D721Med (cell line): ENCODE measurements at places on chromosomes 5 and 9.

DNA sequence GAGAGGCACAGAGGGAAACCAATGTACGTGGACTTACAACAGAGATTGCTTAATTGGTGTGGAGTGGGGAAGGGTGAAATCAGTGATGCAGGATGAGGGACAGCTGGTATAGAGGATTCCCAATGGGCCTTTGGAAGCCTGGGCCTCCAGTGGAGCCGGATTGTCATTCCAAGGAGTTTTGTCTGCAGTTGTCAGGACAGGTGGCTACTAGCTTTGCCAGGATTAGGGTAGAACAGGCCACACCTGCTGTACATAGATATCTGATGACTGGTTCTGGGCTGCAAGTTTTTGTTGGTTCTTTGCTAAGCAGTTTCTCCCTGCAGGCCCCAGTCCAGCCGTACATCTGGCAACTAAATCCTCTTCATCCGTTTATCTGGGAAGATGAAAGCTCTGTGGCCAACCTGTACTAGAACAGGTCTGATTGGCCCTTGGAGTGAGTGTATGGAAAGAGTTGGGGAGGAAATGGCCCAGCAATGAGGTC is 4.2 kb downstream of the SKP2 start:
- peak; percentile 20 for DNase-seq

- no peak for DNase-seq
These were observed 35.5 kb downstream of the OLFML2A start for GRCh38 chr9:124812441-124812876.

DNA sequence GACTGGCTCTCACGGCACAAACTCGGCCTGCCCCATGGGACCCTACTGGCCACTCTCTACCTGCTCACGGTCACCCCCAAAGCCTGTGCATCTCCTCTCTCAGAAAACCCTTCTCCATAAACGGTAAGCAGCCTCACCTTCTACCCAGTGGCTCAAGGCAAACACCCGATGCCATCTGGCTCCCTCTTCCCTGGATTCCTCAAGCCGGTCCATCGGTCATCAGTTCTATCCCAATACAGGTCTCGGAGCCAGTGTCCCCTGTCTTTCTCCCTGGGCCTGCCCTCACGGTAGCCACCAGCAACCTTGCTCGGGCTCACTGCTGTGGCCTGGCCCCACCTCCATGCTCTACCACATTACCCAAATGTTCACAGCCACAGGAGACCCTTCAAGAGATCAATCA is 134.1 kb downstream of the ROR2 start:
- no peak for DNase-seq

DNA sequence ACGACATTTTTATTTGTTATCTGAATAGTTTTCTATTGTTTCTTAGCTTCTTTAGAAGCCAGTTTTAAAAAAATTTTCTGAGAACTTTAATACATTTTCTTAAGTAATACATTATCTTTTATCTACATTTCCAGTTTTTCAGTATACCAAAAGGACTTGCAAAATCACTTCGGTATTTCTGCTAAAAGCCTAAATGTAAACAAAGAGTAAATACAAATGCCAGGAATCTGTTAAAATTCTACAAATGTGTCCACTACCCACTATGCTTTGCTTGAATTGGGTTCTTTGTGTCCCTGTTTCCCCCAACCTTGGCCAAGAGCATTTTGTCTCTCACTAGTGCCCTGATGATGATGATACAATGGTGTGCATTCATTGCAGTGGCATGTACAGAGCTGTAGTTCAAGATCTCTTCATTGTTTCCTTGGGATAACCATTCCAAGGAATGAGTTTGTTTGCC is 611.2 kb downstream of the NR2F1-AS1 start:
- no peak for DNase-seq

- no peak for DNase-seq
These were observed 368.7 kb downstream of the EFNA5 start for GRCh38 chr5:107301999-107302398.

- DNase-seq, result no peak
These were observed 84.6 kb downstream of the CEMIP2 start for GRCh38 chr9:71683598-71684235.

DNA sequence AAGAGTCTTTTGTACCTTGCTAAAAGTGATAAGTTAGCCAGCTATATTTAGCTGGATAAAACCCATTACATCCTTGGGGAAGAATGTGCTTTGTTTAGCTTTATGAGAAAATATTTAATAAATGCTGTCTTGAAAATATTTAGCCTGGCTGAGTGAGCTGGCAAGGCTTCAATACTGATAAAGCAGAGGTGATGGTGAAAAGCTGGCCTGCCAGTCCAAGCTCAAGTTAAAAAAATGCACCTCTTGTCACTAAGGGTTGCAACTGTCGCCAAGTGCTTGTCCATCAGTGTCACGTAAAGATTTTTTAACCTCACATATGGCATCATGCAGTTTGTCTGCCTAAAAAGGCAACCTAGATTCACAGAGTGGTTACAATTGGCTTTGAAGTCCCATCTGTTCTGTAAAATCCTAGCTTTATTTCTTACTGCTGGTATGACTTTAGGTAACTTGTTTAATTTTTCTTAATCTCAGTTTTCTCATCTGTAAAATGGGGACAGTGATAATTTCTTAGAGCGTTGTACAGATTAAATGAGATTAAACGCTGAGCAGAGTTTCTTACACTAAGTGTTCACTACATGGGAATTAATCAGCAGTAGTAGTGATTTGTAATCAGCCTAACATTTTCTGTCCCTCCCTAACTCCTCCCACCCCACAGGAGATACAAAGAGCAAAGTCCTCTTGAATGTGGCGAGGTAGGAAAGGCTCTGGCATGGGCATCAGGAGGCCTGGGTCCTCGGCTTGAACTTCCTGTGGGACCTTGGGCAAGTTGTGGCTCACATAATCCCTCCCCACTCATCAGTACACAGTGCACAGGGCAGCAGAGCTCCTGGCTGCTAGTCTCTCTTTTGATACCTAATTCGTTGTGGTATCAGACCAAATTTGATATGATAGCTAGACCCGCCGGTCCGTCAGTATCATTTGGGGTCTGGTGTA is 48.7 kb downstream of the PIK3R1 start:
- no peak for DNase-seq

DNA sequence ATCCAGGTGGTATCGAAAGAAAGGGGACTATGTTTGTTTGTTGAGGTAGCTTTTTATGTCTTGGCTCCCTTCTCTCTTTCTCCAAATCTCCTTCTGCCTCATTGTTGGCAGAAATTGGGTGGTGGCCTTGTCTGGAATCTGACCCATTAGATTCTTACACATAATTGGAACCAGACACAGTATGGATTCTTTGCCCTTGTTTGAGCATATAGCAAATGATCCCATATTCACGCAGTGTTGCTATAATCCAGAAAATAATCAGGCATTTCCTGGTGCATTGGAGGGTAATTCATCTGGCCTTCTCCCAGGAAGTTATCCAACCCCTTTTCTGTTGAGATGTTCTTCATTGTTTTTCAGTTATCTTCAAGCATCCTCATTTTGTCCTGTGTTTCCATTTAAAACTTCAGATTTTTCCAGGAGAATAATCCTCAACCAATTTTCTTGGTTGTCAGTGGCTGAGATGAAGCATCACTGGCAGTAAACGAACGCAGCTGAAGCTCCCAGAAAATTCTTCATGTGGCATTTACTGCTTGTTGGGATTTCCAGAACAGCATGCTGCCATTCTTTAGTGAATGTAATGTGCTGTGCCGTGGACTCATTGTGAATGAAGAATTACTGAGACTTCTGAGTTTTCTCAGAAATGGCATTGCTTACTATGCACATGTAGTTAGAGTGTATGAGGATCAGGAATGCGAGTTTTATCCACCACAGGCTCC is 70.5 kb upstream of the NTRK2 start:
- DNase-seq, result no peak

- DNase-seq, result no peak
These were observed 289.7 kb upstream of the SEMA6A start for GRCh38 chr5:116864157-116864837.

DNA sequence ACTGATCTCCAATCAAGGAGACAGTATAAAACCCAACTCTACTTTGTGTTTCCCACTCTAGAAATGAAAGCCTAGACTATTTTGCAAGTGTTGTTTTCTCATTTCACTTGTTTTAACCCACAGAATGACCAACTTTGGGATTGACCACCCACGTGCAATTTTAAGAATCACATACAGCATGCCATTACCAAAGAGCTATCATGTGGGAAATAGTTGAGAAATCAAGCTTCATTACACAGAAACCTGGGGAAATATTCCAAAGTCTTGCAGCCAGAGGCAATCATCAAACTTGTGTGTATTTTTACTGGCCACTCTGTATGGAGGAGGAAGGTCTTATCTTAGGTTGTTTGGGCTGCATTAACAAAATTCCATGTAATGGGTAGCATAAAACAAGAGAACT is 451.4 kb upstream of the DAB2 start:
- DNase-seq, result no peak

DNA sequence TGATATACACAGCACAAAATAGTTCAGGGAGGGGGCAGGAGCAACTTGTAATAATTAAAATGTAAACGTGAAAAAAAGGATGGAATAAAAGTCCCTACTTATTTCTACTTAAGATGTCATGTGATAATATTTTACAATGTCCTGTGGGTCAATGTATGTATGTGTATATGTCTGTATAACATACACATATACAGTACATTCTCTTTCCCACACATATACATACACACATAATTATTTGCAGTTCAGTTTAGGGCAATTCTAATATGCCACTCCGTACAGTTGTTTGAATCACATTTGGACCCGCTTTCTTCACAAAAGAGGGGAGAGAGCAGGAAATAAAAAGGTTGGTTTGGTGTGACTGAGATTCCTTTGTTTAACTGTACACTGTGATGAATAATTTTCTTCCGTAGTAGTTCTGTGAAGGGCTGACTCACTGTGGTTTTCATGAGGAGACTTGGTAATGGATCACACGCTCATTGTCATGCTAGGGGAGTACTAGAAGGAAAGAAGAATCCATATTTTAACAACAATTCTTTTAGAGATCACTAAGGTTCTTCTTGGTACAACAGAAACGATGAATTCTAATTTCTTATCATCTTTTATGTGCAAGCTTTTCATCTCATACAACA is 26.2 kb upstream of the ACOT12 start:
- DNase-seq, result no peak

GRCh38 chr9:127318651-127319167 is 54.1 kb downstream of the GARNL3 start:
- no peak for DNase-seq

DNA sequence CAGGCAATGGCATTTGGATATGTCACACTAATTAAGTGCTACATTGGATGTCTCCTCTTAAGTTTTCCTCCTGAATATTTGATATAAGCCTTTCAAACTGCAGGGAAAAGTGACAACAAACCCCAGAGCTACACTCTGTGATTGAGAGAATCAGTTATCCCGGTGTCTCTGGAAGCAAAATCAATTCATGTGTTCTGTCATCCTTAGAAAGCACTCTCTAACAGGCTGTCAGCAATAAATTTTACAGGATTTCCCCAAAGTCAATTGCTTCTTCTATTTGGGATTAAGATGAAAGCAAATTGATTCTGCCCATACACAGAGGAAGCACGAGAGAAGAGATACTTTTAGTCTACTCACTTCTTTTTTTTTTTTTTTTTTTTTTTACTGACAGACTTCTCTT is 332.4 kb downstream of the CDH18 start:
- no peak for DNase-seq

DNA sequence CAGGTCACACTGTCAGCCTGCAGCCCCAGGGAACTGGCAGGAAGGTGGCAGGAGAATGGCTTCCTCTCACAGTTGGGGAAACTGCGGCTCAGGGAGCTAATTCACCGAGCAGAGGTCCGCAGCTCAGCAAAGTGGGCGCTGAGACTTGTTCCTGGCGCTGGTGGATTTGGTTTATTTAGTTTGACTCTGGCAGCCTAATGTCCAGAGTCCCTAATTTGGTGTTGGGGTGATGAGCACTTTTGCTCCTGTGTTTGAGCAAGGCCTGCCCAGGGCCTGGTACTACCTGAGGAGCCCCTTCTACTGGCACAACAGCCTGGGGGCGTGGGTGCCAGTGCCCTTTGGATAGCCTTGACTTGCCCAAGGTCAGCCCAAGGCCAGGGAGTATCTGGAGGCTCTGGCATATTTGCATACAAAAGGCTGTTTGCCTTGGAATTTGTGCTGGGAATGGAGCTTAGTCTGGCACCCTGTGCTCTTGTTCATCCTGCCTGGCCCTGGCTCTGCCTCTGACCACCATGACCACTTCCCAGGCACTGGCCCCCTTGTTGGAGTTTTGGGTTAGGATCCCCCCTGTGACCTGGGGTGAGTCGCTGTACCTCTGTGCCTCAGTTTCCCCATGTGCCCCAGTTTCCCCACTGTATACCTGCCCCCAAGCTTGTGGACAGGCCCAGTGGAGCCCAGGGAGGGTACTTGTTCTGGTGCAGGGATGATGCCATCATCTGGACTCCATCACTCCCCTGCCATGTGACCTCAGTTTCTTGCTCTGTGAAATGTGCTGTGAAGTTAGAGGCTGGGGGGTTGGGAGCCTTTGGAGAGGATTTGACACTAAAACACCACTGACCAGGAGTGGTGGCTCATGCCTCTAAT is 1.4 kb downstream of the SUSD3 start:
- DNase-seq, result no peak

- no peak for DNase-seq
These were observed 83.1 kb downstream of the ADAMTS12 start for GRCh38 chr5:33808699-33809098.

DNA sequence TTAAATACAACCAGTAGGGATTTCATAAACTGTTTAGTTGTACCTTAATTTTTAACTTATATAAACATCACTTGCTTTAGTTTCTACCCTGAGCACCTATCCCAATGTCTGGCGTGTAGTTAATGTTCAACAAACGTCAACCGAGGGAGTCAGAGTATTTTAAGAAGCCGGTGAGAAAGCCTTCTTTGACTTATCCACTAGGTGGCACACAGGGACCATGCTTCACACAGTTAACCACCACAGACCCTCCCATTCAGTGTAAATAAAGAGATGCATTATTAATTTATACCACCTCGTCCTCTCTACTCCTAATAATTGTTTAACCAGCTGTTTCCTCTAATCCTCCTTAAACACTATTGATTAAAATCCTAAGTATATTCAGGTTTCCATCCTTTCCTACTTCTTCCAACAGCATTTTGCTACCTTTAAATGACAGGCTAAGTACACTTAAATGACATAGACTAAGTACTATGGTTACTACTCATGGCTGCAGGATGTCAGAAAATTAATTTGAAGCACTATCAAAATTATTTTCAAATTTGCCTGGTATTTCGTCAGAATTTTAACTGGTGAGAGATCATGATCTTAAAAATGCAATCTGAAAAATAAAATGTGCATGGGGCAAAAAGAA is 2.3 kb downstream of the HAPLN1 start:
- peak; percentile 32 for DNase-seq

DNA sequence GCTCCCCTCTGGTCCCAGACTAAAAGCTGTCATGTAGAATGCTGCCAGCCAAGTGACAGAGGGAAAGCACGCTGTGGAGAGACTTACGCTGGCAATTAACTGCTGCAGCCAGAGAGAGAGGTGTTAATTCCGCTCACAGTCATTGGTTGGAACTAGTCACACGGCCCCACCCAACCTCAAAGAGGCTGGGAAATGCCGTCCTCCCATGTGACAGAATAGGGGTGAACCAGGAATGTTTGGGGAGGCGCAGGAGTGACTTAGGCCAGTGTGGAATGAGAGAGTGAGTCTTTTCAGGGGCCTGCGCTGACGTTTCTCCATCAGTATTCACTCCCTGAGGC is 87.6 kb downstream of the AMBP start:
- DNase-seq, result no peak
